Stimulated activated CD4-positive, alpha-beta T cell treated with anti-CD3 and anti-CD28 coated beads, Interleukin-4, amount 100 ng/mL, for 4 hours (primary cell): ENCODE measurements at places on chromosomes 2 and 18.
A peak's percentile ranks its signal among the peaks of the same experiment; 100 is the strongest.

GRCh38 chr18:52531836-52532235 lies 191.8 kb downstream of the DCC start:
- no peak for DNase-seq

DNA sequence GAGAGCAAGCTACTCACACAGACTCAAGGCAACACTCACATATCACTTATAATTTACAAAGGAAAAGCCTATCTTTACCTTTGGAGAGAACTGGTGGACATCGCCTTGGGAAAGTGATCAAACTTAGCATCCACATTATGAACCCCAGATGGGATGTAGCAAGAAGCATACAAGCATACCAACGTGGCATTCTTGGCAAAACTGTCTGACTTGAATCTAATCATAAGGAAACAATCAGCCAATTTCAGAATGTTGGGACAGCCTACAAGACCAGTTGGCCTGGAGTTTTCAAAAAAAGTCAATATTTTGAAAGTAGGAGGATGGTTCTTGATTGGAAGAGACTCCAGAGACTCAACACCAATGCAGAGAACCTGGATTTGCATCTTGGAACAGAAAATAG lies 79.1 kb upstream of the PMAIP1 start:
- DNase-seq = no peak

- no peak for DNase-seq
These were observed 73.4 kb upstream of the ST8SIA3 start for GRCh38 chr18:57278933-57279332.

GRCh38 chr2:132438691-132439090 lies 22.1 kb downstream of the GPR39 start:
- DNase-seq = no peak

GRCh38 chr18:8868779-8869415 lies 163.5 kb downstream of the MTCL1 start:
- no peak for DNase-seq

DNA sequence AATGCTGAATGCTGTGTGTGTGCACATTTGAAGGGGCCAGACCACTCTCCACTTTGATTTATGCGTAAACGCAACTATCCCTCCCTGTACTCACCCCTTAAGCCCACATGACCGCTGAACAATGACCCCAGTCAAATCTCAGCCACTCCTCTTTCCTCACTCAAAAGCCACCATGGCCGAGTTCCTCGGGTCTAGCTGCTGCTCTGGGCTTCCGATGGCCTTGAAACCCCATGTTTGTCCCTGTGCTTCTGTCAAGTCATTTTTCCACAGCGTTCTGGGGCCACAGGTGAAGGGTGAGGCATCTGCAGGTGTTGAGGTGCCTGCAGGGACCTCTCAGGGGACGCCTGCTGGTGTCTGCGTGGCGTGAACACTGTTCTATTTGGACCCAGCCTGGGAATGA lies 74.3 kb upstream of the TMEM18 start:
- DNase-seq = no peak

- DNase-seq = no peak
These were observed 211.4 kb downstream of the CMPK2 start for GRCh38 chr2:6654279-6654678.

- DNase-seq = no peak
These were observed 13.4 kb upstream of the LAPTM4A start for GRCh38 chr2:20064841-20065240.

DNA sequence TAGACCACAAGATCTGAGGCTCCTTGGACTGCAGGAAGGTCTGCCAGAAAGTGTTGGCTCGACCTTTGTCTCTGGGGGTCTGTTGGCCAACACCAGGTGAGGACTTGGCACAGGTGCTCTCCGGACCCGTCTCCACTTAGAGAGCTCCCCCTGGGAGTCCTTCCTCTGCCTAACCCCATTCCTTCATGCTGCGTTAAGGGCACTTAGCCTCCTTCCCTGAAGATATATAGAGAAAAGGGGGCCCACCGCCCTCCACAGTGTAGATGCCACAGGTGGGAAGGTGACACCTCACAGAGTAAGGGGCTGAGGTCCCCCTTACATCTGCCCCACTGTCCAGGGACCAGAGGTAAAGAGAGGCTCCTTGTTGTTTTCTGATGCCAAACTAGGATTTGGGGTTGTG lies 8.2 kb downstream of the IGFBP5 start:
- DNase-seq = no peak

DNA sequence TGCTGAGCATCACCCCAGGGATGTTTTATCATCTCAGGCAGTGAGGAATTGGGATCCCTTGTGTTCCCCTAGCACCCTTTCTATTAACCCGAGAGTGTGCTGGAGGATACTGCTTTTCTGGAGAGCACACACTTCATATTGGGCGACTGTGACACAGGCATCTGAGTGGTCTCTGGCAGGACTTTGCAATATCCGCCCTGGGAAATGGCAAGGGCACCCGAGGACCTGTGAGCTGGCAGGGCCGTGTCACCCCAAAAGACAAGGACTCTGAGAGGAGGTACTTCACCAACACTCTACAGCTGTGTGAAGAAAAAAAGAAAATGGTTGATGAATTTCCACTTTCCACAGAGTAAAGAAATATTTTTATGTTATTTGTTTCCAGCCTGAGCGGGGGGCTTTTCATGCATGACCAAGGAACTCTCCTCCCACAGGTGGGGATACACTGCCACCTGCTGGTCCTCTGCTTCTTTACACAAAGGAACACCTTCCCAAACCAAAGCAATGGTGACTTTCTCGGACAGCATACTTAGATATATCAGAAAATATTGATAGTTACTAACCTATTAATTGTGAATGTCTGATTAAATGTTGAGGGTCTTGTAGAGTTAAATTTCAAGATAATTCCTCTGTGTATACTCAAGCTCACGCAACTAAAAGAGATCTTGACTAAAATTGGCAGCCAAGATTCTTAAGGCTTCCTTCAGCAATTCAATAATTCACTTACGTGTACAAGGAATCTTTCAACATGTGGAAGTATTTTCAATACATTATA lies 45.9 kb upstream of the REG3G start:
- no peak for DNase-seq

- DNase-seq = no peak
These were observed 33.3 kb downstream of the NEDD4L start for GRCh38 chr18:58077329-58077728.

- DNase-seq = no peak
These were observed 39.6 kb downstream of the THADA start for GRCh38 chr2:43556256-43556655.

- DNase-seq = no peak
These were observed 176.0 kb downstream of the CTIF start for GRCh38 chr18:48714873-48715272.

DNA sequence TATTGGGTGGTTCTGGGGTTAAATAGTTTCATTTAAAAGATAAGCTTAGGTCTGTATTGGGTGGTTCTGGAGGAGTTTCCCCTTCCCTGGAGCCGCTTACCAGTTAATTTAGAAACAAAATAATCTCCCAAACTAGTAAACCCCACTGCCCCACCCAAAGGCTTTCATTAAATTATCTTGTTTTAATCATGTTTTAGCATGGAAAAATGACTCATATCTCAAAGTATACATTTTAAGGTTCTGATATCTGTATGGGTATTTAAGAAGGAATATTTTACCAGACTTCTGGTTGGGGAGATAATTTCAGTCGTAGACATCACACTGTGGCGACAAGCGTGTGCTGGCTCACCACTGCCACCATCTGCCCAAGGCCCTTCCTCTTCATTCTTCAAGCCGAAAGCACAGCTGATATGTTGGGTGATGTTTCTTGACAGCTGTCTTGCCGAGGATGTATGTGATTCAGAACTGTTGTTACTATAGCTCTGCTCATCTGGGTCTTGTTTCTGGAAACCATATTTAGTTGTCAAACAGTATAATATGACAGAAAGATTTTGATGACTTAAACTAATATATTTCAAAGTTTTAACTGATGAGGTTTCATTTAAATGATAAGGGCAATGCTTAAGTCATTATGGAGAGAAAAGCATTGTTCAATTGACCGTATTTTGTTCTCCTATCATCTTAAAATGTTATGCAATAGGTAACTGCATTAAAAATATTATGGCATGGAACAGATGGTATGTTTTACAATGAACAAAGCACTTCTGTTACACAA lies 5.1 kb downstream of the FIGLA start:
- peak; percentile 45 for DNase-seq

GRCh38 chr18:2883076-2883735 lies 36.4 kb downstream of the EMILIN2 start:
- no peak for DNase-seq

- peak; percentile 61 for DNase-seq
These were observed 807 bp upstream of the CREB1 start for GRCh38 chr2:207528980-207529329.

- no peak for DNase-seq
These were observed 48.0 kb downstream of the MGAT5 start for GRCh38 chr2:134301928-134302260.

DNA sequence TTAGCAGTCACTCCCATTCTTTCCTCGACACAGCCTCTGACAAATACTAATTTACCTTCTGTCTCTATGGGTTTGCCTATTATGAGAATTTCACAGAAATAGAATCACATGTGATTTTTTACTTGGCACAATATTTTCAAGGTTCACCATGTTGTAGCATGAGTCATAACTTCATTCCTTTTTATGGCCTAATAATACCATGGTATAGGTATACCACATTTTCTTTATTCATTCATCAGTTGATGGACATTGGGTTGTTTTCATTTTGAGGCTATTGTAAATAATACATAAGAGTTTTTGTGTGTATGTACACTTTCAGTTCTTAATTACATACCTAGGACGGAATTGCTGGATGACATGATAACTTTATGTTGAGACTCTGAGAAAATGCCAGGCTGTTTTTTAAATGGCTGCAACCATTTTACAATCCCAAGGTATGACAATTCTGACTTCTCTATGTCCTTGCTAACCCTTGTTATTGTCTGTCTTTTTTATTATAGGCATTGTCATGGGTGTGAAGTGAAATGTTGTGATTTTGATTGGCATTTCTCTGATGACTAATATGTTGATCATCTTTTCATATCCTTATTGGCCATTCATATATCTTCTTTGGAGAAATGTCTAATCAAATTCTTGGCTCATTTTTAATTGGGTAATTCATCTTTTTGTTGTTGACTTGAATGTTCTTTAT lies 87.9 kb downstream of the IRS1 start:
- no peak for DNase-seq

DNA sequence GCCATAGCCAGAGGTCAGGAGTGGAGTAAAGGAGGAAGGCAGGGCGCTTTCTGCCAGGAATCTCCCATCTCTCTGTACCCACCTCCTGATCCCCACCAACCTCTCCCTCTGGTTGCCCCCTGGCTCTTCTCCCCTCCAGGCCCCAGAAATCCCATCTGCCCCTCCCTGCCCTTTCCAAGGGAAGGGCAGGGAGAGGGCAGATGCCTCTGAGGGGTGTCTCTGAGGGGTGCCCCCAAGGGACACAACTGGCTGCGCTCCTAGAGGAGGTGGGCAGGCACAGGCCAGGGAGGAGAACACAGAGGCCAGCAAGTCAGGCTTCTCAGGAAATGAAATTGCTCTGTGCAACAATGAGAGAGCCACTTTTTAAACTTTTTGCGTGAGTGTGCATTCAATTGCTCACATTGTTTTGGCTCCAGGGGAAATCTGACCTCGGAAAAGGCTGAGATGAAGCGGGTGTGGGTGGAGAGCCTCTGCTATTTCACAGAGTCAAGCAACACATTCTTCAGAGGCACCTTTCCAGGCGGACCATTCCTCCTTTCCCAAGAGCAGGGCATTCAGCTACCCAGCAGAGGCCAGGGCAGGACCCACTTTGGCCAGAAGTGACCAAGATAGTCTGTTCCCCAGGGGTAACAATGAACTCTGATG lies 125.5 kb downstream of the SMAD7 start:
- DNase-seq = no peak

DNA sequence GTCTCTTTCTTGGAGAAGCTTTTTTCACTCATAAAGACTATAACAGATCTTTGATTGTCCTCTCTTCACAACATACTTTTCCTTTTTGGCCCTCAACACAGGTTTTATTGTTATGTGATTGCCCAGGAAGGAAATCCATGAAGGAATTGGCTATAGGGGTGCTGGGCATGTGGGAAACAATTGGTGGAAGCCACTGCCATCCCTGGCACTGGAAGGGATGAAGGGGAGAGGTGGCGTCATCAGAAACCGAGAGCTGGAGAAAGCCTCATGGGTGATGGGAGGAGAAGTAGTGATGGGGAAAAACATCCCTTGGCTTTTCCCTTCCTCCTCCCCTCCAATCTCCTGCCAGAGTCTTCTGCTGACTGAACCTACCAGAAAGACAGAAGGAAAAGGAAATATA lies 106.2 kb downstream of the SPOPL start:
- DNase-seq = no peak

DNA sequence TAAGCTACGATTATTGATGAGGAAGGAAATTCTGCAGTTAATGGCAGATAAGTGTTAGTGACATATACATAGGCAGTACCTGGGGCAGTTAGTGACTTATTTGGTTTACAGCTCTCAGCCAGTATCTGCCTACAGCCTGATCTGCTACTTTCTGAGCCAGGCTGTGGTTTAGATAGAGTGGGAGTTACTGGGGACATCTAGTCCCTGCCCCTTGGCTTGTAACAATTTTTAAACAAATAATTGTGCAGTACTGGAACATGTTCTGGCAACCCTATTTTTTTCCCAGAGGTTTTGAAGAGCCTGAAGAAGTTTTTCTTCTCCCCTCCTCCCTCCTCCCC lies 2.3 kb downstream of the KIF5C start:
- no peak for DNase-seq

- no peak for DNase-seq
These were observed 242.5 kb downstream of the ZNF521 start for GRCh38 chr18:25109484-25109883.

- peak; percentile 28 for DNase-seq
These were observed 1.1 kb downstream of the EPC2 start for GRCh38 chr2:148645539-148646230.

DNA sequence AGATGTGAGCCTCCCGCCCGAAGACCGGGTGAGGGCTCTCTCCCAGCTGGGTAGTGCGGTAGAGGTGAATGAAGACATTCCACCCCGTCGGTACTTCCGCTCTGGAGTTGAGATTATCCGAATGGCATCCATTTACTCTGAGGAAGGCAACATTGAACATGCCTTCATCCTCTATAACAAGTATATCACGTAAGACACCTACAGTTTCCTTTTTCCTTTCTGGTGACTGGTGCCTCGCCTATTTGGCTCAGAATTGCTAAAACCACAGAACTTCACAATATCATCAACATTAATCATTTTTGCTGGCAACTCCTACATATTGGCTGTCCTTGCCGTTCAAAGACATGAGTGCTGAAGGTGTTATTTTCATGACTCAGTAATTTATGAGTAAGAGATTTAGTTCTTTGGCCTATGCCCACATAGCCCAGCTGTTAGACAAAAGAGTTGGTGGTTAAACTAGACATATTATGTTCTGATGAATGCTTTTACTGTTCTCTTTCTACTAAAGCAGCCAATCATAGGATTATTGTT lies 2.2 kb downstream of the STAMBP start:
- no peak for DNase-seq

- DNase-seq = no peak
These were observed 162.3 kb upstream of the TMEM200C start for GRCh38 chr18:6057604-6058003.

DNA sequence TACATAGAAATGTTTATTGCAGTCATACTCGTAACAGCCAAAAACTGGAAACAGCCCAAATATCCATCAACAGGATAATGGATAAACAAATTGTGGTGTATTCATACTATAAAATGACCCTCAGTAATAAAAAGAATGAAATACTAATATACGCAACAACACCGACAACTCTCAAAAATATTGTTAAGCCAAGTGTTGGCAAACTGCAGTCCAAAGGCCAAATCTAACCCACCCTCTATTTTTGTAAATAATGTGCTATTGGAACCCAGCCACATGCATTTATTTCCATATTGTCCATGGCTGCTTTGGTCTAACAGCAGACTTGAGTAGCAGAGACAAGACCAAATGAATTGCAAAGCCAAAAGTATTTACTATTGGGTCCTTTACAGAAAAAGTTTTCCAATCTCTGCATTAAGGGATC lies 151.0 kb downstream of the MREG start:
- DNase-seq = no peak
